ENCODE measurements at places on chromosomes 5 and 9.

- no peak for DNase-seq
Measured at GRCh38 chr5:90233476-90233875, 176.1 kb downstream of the CETN3 start.

DNA sequence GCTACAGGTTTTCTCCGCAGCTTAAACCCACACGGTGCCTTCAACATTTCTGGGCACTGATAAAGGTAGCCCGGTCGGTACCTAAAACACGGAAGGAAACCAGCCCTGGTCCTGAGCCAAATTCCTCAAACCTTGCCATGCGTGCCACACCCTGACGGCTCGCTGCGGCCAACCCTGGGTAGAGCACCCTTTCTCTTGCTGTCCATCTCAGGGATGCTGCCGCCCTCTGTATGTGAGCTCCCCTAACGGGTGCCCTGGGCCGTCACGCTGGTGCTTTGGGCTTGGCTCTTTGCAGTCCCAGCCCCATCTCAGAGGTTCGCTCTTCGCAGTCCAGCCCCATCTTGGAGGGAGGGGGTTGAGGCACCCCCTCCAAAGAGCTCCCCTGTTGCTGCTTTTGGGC lies 43.9 kb downstream of the PNPLA7 start:
- no peak for DNase-seq

DNA sequence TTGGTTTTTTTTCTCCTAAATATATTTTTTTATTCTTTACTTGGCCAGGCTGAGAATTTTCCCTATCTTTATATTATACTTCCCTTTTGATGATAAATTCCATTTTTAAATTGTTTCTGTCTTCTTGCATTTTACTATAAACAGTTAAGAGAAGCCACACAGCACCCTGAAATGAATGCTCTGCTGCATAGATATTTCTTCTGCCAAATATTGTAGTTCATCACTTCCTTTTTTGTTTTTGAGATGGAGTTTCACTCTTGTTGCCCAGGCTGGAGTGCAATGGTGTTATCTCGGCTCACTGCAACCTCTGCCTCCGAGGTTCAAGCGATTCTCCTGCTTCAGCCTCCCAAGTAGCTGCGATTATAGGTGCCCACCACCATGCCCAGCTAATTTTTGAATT lies 8.5 kb upstream of the INIP start:
- DNase-seq = no peak

DNA sequence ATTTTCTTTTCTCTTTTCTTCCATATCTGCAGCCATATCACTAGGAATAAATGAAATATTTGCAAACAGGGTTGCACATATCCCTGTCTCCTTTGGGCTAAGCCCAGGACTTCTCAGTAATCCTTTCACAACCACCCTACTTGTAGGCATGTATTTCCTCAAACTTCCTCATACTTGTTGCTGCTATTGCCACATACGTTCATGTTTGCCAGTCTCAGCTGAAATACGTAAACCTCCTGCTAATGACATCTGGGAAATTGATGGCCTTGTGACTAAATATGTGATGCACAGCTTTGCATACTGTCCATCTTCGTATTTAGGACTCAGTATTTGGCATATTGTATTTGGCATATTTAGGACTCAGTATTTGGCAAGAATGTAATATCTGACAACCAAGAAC lies 224.6 kb downstream of the PLK2 start:
- DNase-seq = no peak

GRCh38 chr9:38041564-38042243 lies 27.3 kb downstream of the SHB start:
- DNase-seq = no peak

GRCh38 chr5:60208716-60209115 lies 315.2 kb upstream of the PDE4D start:
- no peak for DNase-seq

- no peak for DNase-seq
Measured at GRCh38 chr5:97670447-97670846, 487.4 kb upstream of the RIOK2 start.

DNA sequence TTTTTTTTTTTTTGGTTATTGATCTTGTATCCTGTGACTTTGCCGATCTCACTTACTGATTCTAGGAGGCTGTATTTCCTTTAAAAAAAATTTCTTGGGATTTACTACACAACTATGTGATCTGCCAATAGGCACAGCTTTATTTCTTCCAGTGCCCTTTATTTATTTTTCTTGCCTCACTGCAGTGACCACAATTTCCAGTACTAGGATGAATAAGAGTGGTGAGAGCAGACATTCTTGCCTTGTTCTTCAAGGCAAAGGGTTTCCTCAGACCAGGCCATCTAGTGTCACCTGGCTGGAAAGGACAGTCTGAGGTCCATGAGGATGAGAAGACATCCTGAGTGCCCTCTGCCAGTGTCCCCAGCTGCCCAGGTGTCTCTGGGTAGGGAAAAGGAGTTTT lies 265.4 kb downstream of the SPOCK1 start:
- no peak for DNase-seq

- DNase-seq = no peak
Measured at GRCh38 chr5:80034559-80034958, 589 bp upstream of the THBS4 start.

DNA sequence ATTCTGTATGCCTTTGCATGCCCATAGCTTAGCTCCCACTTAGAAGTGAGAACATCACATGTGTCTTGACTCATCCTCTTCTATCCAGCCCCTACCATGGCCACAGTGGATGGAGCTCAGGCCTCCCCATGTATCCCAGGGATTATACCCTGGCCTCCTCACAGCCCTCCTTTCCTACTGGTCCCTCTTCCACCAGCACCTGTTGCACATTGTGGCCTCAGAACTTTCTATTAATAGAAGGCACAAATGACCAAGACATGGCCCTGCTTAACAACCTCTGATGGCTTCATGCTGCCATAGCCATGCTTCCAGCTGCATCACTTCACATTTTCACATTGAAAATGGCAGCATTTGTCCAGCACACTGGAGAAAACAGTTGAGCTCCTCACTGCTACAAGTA lies 315.4 kb downstream of the CDK5RAP2 start:
- DNase-seq = no peak

GRCh38 chr9:75431375-75431774 lies 343.1 kb downstream of the OSTF1 start:
- no peak for DNase-seq

GRCh38 chr5:139699351-139699750 lies 51.2 kb downstream of the CXXC5 start:
- DNase-seq = no peak

DNA sequence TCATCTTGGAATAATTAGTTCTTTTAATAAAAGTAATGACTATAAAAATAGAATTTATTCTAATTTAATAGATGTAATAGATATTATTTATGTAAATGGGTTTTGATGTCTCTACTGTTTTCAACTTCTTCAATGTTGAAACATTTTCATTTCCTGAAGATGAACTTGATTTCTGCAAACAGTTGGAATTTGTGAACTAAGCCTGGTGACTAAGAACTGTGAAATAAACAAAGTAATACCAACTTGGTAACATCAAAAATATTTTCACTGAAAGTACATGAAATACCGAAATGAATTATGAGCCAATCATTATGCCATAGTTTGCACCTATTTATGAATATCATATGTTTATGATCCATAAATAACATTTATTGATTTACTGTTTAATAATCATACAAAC lies 143.8 kb upstream of the FGF10 start:
- no peak for DNase-seq

- no peak for DNase-seq
Measured at GRCh38 chr5:175895686-175896102, 24.3 kb downstream of the CPLX2 start.

- no peak for DNase-seq
Measured at GRCh38 chr5:68519143-68519542, 303.6 kb downstream of the PIK3R1 start.

- no peak for DNase-seq
Measured at GRCh38 chr9:107008011-107008410, 145.0 kb downstream of the ZNF462 start.

GRCh38 chr5:120538149-120538548 lies 74.0 kb downstream of the PRR16 start:
- DNase-seq = no peak

GRCh38 chr9:114684036-114684435 lies 2.0 kb upstream of the TEX48 start:
- DNase-seq = no peak

DNA sequence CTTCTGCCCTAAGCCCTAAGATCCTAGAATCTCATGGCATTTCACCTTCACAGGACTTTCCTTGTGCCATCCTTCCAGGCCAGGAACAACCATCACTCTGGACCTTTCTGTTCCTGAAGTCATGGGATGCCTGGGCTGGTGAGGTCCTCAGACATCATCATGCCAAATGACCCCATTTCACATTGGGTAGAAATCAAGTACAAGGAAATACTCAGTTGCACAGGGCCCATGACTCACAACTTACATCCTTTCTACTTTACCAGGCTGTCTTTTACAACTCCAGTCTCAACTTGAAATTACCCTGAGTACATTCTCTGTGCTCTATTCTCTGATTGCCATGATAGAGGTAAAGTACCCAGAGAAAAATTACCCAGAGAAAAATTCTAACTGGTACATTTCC lies 167.1 kb downstream of the PIK3R1 start:
- no peak for DNase-seq

DNA sequence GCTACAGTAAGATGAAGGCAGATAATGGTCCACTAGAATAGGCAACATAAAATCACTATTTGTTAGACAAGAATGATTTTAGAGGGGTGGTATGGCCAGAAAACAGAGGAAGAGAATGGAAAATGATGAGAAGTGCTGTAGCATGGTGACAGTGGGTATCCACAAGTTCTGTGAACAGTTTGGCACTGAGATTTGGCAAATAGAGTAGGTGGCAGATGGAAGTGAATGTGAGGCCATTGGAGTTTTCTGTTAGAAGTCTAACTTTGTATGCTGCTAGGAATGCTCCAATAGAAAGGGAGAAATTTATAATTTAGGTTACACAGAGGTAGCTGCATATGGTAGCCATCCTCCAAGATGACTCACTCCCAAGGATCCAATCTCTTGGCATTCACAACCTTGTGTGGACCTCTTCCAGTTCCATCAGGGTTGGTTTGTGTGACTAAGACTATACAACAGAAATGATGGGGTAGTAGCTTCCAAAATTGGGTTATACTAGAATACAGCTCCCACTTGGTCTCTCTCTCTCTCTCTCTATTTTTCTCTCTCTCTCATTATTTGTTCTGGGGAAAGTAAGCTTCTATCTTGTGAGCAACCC lies 646.9 kb upstream of the ZNF608 start:
- DNase-seq = no peak

- DNase-seq = no peak
Measured at GRCh38 chr5:144308906-144309670, 138.4 kb downstream of the KCTD16 start.

- no peak for DNase-seq
Measured at GRCh38 chr9:105385381-105385985, 62.4 kb upstream of the FSD1L start.

DNA sequence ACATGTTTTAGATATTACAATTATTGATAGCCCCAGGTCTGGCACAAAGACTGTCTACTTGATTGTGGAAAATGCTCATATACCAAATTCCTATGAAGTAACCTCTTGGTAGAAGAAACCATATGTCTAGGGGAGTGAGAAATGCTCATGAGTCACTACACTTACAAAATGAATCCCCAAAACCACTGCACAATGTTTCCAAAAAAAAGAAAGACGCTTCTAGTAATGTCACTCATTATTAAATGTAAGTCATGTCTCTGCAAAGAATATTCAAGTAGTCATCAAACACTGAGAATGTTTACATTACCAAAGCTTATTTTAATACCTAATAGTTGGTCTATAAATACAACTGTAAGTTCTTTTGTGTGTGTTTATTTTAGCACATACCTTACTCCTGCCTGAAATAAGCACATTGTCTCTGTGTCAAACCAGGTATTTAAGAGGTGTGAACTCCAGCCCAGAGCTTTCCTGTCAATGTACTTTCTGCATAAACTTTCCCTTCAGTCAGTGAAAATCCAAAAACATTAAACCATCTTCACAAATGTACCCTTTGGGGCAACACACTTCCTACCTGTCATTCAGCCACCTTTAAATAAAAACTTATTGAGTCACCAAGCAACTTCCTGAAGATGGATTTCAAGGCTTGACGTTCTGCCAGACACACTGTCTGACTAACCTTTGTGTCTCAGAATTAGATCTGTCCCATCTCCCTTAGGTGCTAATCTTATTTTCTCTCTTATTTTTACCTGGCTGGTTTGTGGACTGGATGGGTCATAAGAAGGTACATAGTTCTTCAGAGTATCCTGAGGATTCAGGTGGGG lies 194.0 kb downstream of the NFIB start:
- DNase-seq = no peak

- DNase-seq = no peak
Measured at GRCh38 chr5:133141746-133142145, 89.9 kb downstream of the HSPA4 start.

DNA sequence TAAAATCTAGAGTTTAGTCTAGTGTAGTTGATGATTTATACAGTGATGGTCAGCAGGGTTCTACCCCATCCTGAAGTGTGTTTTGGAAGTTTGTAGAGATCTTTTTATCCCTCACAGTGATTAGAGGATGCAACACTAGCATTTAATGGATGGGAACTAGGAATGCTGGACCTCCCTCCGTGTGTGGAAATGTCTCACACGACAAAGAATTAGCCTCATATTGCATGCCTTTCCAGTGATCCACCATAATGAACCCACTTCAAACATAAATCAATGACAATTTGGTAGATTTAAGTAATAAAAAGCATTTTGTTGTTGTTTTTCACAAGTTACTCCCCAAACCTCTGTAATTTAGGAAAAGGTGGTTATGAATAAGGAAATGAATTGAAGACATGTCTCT lies 82.5 kb upstream of the LMNB1 start:
- DNase-seq = no peak
